ENCODE measurements at places on chromosomes 13 and 19.

DNA sequence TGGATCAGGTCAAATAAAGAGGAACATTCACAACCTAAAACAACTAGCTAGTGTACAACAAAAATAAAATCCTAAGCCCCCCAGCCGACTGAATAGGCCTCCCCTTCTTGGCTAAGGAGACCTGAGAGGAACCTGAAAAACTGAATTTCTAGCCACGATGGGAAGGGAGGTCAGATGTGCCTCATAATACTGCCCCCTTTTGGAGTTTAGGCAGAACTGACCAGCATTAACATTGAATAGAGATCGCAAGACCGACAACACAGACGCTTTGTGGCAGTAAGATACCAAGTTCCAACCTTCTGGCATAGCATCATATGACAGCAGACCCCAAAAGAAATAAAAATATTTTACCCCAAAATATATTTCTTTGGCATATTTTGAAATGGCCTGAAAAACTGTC is 15.9 kb downstream of the CBY2 start:
- no peak for DNase-seq

DNA sequence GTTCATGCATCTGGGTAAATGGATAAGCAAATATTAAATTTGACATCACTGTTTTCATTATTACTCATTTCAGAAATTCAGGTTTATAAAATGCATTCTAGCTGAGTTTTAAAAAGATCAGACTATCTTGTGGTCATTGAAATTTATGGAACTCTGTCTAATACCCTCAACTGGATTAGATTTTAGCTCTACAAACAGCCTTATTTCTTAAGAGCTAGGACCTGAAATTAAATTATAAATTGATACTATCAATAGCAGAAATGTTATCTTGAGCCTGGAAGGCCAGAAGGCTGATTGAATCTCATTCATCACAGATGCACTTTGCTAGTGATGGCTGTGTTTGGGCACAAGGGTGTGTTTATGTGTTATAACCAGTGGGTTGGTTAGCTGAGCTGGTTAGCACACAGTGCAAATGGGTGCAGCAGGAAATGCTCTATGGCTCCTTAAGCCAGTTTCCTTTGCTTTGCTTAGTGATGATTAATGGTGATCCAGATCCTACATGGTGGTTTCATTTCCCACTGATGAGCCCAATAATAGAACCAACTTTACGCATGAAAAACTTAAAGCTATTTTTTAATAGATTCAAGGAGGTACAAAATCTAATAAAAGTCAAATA is 310.8 kb upstream of the KLF12 start:
- no peak for DNase-seq

GRCh38 chr19:41995959-41996797 is 2.1 kb upstream of the ATP1A3 start:
- DNase-seq = no peak

DNA sequence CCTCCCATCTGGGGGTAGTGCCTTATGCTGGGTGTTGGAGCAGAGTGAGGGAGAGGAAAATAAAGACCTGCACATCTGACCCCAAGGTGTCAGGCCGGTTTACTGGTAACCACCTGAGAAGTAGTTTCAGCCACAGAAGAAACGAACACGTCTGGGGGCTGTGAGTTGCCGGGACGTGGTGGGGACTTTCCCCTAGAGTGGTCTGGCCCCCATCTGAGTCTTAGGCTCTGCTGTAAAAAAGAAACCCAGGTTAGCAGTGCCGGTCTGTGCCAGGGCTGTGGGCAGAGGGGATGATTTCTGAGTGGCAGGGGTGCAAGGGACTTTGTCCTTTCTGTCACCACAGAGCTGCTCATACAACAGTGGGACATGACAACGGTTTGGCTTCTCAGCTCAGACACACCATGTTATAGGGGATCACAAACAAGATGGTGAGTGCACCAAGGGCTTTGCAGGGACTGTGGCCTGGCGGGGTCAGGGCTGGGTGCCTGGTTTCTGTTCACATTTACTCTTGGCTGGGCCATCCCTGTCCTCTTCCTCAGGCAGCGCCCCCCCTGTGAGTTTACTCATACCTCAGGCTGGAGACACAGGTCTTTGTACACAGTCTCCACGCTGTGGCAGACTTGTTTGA is 9.0 kb downstream of the GCDH start:
- no peak for DNase-seq
